ENCODE measurements at places on chromosomes 12 and 14.
A peak's percentile ranks its signal among the peaks of the same experiment; 100 is the strongest.

GRCh38 chr12:24945845-24946244, 3.1 kb downstream of the BCAT1 start:
- DNase-seq: no peak

DNA sequence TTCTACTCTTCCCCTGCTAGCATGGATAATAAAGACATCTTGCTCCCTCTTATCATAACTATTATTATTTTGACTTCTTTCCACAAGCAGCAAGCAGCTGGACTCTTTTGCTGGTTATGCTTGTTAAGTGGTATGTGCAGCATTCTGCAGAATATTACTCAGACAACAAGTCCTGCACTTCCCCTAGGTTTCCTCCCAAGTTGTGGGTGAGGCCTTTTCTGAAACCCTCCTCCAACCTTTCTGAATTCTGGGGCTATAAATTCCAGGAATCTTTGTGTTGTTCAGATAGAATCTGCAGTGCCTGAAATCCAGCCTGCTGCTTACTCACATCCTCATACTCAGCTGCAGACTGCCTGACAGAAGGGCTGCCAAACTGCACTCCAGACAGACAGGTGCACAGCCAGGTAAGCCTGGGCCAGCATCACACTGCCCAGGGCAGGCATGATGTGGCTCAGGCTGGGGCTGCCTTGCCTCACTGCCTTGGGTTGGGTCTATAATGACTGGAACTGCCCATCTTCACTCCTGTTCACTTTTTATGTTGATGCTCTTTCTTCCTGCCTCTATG, 6.2 kb upstream of the DHRS2 start:
- DNase-seq: no peak

GRCh38 chr12:72734581-72734980, 462.4 kb downstream of the TRHDE start:
- DNase-seq: no peak

DNA sequence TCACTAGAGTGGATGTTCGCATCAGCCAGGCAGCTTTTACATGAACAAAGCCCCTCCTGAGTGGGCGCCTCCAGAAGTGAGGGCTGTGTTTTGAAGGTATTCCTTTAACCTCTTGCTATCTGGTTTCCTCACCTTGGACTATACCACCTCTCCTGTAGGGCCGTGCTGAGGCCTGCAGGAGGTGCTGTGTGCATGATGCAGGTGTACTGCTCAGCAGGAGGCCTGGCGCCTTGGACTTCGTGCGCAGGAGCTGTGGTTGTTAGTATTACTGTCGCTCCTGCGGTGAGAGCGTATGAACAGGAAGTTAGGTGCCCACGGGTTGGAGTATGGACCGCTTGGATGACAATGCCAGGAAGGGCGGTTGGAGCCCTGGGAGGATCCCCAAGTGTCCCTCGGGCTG, 130.7 kb downstream of the TSPAN9 start:
- no peak for DNase-seq

DNA sequence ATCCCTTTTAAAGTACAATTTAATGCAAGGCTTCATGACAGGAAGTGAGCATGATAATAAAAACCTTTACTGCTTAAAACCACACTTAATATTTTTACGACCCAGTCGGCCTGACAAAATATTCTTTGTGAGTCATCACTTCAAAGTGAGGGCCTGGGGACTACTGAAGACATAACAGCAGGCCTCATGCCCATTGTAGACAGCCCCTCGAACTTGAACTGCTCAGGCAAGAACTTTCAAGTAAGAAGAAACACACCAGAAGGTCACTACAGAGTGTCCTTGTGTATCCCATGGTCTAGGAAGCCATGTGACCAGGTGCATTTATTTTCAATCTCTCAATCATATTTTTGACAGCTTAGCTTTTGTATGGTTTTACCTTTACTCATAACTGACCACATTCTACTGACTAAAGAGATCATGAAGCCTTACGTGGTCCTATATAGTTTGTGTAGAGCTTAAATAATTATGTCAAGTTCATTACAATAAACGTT, 61.4 kb upstream of the MANSC4 start:
- peak; percentile 53 for DNase-seq

- DNase-seq: no peak
Observed at GRCh38 chr12:99453836-99454538, 193.6 kb upstream of the GARIN6 start.

DNA sequence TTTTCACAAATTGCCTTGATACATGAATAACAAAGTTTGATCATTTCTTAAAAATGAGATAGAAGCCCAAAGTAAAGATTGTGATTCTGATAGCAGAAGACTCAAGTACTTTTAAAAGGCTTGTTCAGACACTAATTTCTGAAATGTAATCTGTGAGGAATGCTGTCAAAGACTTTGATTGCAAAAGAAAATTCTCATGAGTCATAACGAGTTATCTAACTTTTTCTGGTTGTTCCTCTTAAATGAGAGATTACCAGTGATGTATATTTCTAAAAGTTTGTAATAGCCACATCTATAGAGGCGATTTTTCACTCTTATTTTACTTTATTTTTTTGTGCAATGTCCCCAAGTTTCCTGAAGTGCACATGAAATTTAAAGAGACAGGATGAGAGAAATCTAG, 7.0 kb downstream of the PYGL start:
- DNase-seq: peak; percentile 28
